Fibroblast of skin of scalp (primary cell): ENCODE measurements at places on chromosomes 12 and 14.

DNA sequence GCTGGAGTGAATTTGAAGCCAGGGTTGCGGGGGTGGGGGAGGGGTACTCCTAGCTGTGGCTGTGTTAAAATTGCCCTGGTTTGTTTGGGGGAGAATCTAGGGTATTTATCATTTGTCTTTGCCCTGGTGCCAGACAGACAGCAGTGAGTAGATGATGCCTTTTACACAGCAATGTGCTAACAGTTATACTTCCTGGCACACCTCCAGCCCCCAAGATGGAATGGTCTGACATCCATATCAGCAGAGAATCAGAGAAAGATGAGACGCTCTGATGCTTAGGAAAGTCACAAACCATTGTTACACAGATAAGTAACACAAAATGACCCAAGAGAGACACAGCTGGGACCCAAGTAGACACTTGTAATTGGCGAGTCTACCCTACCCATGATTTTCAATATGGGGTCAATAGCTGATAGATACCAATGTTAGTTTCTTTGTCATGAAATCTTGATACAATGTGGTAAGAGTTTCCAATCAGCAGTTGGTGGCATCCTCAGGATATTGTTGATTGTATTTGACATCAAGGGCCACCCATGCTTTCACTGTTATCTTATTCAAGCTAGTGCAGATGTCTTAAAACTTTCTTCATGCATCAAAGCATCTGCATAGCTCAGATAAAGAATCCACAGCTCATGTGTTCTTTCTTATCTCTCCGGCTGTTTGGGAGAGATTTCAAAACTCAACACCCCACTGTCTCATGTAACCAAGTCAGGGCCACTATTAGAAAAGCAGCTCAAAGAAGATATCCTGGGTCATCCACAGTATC, 2.6 kb upstream of the PRKAB1 start:
- DNase-seq = no peak

GRCh38 chr12:46354802-46355199, 17.8 kb downstream of the SLC38A2 start:
- no peak for DNase-seq

- DNase-seq = no peak
Measured at GRCh38 chr14:63677891-63678379, 36.3 kb upstream of the WDR89 start.

- DNase-seq = no peak
Measured at GRCh38 chr14:94284221-94284620, 8.8 kb downstream of the SERPINA10 start.

- no peak for DNase-seq
Measured at GRCh38 chr12:18811273-18811672, 73.4 kb downstream of the CAPZA3 start.

DNA sequence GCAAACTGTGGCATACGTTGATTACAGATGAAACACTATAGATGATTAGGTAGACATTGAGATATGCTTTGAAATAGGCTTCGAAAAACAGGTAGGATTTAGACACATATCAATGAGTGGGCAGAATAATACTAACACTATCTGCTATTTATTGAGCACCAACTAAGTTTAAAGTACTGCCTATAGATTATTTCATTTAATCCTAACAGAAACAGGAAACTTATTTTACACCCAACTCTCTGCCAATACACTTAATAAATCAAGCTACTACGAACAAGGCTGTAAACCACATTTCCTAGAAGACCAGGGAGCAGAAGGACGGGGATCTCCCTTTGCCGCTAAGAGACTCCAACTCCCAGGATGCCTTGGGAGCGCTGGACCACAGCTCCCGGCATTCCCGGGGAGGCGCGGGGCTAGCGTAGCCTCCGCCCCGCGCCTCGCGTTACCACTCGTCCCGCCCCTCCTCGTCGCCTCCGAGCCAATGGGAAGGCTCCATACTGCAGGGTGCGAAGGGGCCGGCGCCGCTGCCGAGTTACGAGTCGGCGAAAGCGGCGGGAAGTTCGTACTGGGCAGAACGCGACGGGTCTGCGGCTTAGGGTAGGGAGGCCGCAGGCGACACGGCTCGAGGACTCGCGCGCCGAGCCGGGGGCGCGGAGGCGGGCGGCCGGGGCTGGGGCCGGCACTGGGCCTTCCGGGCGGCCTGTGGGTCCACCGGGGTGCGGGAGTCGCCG, at the start of gene VRK1:
Gene VRK1 (plus strand): TSS at position 532 of the 731 bp plus-strand sequence. CDS start 36,090 bp downstream, outside the sequence.
- peak; percentile 96 for DNase-seq

GRCh38 chr14:64681796-64682710, 22.2 kb upstream of the PLEKHG3 start:
- DNase-seq = peak; percentile 87

DNA sequence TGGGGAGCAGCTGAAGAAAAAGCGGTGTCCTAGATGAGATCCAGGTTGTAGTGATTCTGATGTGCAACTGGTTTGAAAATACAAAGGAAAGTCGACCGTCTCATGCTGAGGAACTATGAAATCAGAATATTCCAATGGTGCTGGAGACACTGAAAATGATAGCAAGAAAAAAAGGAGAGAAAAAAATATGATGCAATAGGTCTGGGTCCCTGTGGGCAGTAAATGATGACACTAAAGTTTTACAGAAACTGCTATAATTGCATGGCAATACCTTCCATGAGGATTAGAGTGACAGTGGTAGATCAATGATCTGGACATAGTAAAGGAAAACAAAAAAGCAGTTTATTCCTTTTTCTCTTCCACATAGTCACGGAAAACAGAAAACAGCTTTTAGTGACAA, 2.3 kb downstream of the PYM1 start:
- no peak for DNase-seq

GRCh38 chr14:100149851-100150611, 9.4 kb downstream of the DEGS2 start:
- no peak for DNase-seq

- no peak for DNase-seq
Measured at GRCh38 chr14:82055515-82056115, 522.0 kb upstream of the SEL1L start.

DNA sequence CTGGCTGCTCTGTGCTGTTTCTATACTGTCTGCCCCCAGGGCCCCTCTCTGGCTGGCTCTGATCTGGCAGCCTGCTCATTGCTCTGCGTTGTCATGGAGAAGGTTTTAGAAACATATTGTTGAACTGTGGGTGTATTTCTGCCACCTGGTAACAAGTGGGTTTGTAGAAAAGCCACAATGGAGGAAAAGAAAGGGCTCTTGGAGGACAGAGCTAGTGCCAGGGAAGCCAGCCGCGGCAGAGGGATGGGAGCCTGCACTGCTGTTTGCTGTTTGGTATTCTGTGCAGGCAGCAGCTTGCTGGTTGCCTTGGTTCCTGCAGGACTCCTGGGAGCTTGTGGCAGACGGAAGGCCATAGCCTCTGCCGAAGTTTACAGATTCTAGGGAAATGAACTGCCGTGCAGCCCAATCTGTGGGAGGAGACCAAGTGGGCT, 15.1 kb downstream of the CCDC177 start:
- DNase-seq = no peak

- DNase-seq = no peak
Measured at GRCh38 chr12:111120578-111120977, 200.2 kb upstream of the MYL2 start.

DNA sequence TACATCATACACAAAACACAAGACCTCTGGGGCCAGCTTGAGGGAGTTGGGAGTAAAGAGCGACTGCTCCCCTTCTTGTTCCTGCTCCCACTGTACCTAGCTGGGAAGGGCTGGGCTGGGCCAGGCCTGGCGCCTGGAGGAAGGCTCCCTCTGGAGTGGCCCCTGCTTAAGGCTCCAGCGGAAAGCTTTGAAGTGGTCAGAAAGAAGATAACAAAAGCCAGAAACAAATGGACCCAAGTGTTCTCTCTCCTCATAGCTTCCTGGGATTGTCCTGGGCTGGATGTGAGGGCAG, 25.3 kb downstream of the PRPF40B start:
- no peak for DNase-seq

GRCh38 chr12:9708853-9709252, 24.0 kb downstream of the CLECL1 start:
- DNase-seq = no peak

GRCh38 chr12:116236148-116236731, 41.3 kb downstream of the MED13L start:
- peak; percentile 50 for DNase-seq

- DNase-seq = no peak
Measured at GRCh38 chr14:75614179-75614578, 35.8 kb downstream of the FLVCR2 start.

DNA sequence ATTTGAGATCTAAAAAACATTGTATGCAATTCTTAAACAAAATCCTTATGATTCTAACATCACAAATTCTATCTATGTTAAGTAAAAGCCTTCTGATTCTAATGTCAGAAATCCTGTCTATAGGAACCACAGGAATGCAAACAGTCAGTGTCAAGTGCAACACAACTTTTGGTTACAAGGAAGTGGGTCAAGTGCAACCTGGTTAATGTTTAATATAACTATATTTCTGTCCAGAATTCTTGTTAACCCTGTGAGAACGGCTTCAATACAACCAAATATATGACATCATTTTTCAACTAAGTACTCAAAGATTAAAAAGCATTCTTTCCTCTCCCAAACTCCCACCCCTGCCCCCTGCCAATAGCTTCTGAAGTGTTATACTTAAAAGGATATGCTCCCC, 107.9 kb upstream of the PLEKHA5 start:
- no peak for DNase-seq

DNA sequence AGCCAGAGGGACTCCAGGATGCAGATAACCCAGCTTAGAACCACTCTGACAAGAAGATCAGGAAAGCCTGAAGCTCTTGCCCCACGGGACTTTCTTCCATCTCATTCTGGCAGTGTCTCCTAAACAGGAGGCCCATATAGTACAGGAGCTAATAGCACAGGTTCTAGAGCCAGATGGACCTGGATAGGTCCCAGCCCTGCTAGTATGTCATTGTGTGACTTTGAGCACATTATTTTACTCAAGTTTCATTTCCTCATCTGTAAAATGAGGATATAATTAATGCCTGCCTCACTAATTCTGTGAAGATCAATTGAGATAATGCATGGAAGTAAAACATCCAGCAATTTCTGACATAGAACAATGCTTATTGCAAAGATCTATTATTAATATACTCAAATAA, 66.5 kb upstream of the GZMB start:
- no peak for DNase-seq

GRCh38 chr12:104495786-104496185, 39.0 kb downstream of the CHST11 start:
- no peak for DNase-seq

GRCh38 chr12:52010692-52011601, 4.2 kb downstream of the TAMALIN start:
- no peak for DNase-seq

- DNase-seq = no peak
Measured at GRCh38 chr12:94148739-94149118, 352 bp downstream of the PLXNC1 start.

DNA sequence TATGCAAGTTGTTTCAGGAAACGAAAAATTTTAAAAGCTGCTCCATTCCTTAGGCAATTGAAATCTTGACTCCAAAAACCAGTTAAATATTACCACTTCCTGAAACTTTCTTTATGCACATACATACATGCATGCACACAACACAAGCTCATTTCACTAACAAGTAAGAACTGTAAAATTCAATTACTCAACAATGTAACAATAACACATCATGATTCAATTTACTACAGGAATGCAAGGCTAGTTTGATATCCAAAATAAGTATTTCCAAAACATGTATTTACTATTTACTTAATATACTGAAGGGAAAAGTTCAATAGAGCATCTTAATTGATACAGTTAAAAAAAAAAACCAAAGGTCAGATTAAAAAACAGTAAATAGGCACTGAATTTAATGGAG, 19.6 kb downstream of the NAP1L1 start:
- no peak for DNase-seq

GRCh38 chr12:111428728-111429175, 23.0 kb downstream of the SH2B3 start:
- DNase-seq = no peak

DNA sequence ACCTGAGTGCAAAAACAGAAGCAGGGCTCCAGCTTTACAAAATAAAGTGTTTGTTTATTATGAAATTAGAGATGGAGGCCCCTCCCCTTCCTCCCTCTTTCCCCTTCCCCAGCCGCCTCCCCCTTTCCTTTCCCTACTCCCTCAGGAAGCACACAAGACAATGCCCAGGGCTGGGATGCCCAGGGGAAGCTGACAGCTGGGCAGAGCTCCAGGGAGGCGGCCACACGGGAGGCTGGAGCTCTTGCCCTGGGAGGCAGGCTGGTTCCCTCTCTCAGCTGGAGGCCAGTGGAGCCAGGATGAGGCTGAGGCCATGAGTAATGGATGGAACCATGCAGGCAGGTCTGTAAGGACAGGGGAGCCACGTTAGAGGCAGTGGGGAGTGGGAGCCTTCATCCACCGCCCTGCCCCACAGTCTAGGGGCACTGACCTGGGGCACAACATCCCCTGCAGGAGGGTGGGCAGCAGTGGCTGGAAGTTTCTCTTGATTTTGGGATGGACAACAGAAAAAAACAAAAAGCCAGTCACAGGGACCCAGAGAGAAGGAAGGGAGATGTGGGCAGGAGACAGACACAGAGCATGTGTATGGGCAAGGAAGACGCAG, 5.1 kb downstream of the PSMB11 start:
- peak; percentile 64 for DNase-seq

DNA sequence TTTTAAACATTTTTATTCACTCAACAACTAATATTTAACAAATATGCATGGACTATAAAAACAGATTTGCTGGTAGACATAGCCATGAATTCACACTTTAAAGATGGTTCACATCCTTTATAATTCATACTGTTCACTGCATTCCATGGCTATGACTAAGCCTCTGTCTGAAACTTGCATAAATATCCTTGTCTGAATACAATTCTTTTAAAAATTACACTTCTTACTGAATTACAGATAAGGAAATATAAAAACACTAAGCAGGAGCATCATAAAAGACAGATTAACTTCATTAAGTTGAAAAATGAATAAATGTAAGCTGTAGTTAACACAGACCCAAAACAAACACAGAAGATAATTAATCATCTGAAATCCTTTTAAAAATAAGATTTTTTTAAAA, 53.8 kb downstream of the GXYLT1 start:
- peak; percentile 81 for DNase-seq

DNA sequence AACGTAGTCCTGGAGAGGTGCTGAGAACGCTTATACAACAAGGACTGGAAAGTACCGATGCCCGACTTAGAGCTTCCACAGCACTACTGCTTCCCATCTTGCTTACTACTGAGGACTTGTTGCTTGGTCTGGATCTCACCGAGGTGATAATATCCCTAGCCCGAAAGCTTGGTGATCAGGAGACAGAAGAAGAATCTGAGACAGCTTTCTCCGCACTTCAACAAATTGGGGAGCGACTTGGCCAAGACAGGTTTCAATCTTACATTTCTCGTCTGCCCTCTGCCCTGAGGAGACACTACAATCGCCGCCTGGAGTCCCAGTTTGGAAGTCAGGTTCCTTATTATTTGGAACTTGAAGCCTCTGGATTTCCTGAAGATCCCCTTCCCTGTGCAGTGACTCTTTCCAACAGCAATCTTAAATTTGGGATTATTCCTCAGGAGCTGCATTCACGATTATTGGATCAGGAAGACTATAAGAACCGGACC, 1.1 kb downstream of the TOGARAM1 start:
- DNase-seq = no peak

DNA sequence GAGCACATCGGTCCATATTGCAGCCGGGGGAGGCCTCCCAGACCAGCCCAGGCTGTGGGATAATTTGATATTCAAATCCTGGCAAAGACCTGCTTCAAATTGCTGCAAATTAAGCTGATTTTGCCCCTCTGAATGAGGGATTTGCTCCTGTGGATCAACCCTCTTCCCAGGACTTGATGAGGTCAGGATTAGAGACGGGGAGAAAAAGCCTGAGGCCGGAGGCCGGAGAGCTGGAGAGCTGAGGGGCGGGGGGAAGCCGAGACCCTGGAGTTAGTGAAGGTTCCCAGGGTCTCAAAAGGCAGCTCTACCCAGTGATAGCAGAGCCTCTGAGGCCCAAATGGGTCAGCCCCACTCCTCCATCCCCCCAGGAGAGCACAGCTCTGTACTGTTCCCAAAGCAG, 17.5 kb upstream of the VSX2 start:
- DNase-seq = no peak
